ENCODE measurements at places on chromosomes 4 and X.

- no peak for DNase-seq
These were observed 12.8 kb upstream of the LIMCH1 start for GRCh38 chr4:41525129-41525528.

DNA sequence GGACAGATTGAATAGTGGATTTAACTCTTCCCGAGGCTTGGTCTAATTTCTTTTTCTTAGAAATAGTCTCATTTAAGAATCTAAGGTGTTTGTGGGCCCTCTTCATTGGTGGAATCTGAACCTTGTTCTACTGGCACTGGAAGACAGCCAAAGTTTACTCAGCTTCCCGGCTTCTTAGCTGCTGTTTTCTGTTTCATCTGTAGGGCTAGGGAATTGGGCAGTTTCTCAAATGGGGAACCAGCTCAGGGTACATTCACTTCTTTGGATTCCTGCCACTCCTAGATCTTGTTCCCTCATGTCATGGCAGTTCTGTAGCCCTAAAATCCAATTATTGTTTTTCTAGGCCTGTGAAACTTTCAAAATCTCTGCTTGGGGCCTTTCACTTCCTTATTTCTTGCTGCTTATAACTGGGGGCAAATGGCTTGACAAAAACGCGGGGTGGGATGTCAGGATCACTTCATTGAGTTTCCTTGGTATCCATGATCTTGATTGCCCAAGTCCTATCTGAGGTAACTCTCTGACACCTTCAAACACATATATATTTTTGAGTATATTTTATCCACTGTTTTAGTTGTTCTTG, 985.0 kb downstream of the C4orf33 start:
- no peak for DNase-seq

DNA sequence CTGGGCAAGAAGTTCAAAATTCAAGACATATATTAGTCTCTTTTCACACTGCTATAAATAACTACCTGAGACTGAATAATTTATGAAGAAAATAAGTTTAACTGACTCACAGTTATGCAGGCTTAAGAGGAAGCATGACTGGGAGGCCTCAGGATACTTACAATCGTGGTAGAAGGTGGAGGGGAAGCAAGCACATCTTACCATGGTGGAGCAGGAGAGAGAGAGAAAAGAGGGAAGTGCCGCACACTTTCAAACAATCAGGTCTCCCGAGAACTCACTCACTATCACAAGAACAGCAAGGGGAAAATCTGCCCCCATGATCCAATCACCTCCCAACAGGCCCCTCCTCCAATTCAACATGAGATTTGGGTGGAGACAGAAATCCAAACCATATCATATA, 273.3 kb upstream of the RASGEF1B start:
- no peak for DNase-seq

- peak; percentile 93 for DNase-seq
These were observed at the start of gene METAP1 for GRCh38 chr4:98995183-98996055. METAP1 (plus strand) TSS chr4:98995721; CDS start chr4:98995754, 33 bp downstream.

DNA sequence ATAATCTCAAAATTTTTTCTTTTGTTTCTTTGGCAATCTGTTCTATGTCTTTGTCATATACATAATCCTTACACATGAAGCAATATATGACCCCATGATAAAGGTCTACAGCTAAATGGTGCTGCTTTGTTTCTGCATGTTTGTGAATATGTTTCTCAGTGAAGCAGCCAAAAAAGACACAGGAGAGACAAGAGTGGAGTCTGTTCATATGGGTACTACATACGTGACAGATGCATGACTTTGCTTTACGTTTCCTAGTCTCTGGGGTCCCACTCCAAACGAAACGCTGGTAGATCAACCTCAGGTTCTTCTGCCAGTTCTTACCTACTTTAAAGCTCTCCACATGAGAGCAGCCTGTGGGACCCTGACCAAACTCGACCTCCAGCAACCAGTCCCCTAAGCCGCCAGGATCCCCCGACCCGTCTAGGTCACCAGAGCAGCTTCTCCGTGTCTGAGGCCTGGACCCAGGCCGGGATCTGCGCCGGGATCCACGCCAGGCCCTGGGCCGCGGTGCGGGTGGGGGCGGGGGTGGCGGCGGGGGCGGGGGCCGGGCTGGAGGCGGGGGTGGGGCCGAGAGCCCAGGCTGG, 1.5 kb downstream of the USP51 start:
- DNase-seq, result no peak

DNA sequence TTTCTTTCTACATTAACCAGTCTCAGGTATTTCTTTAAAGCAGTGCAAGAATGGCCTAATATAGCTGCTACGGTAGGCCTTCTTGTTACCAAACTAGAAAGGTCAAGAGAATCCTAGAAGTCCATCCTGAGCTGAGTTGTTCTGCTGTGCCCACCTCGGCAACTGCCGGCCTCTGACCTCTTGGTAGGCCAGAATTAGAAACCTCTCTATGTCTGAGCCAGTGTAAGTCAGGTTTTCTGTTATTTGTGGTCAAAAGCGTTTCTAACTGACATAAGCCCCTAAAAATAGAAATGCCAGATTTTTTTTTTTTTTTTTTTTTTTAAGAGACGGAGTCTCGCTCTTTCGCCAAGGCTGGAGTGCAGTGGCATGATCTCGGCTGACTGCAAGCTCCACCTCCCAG, 43.1 kb downstream of the SOWAHB start:
- DNase-seq, result no peak

DNA sequence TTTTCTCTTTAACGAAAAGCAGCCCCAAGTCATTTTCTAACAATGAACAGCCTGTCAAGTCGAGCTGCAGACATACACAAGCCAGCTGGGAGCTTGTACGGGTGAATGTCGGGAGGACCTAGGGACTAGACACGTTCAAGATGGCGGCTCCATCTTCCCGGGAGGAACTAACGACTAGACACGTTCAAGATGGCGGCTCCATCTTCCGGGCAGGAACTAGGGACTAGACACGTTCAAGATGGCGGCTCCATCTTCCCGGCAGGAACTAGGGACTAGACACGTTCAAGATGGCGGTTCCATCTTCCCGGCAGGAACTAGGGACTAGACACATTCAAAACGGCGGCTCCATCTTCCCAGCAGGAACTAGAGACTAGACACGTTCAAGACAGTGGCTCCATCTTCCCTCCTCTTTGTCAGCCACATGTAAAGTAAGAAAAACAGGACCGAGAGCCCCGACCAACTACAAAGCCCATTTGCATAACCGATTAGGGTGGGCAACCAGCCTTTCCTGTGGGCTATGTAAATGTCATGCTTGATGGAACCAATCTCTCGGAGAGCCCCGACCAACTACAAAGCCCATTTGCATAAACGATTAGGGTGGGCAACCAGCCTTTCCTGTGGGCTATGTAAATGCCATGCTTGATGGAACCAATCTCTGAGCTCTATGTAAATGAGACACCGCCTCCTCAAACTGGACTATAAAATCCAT, 175.5 kb downstream of the DHRSX start:
- peak; percentile 17 for DNase-seq

DNA sequence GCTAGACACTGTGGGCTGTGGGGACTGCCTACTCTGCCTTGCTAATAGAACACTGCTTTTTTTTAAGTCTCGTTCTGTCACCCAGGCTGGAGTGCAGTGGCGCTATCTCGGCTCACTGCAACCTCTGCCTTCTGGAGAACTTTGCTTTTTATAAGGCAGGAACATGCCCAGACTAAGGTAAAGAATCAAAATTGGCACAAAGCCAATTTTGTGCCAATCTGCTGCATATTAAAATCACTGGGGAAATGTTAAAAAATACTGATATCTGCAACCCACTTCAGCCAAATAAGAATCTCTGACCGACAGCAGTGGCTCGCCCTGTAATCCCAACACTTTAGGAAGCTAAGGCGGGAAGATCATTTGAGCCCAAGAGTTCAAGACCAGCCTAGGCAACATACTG, 36.5 kb upstream of the CEP135 start:
- DNase-seq, result no peak

- peak; percentile 23 for DNase-seq
These were observed 108.3 kb upstream of the CAMK2D start for GRCh38 chr4:113869743-113870375.

- no peak for DNase-seq
These were observed 145.6 kb downstream of the SMIM20 start for GRCh38 chr4:26059391-26060154.

DNA sequence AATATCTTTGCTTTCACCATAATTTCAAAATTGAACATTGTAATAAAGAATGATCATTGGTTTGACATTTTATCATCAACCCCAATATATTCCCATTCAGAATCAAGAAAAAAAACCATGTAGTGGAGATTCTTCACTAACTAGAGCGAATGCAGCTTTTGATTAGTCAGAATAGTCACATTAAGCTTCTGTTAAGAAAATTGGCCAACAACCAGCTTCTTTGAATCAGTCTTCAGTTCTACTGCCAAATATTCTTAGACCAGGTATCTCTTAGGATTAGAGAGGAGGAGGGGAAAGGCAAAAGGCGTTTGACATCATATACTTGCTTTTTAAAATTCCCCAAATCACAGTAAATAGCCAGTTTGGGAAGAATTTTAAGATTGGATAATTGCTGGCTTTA, 22.2 kb upstream of the TBC1D8B start:
- no peak for DNase-seq

- DNase-seq, result no peak
These were observed 19.3 kb upstream of the SORBS2 start for GRCh38 chr4:185831125-185831815.

DNA sequence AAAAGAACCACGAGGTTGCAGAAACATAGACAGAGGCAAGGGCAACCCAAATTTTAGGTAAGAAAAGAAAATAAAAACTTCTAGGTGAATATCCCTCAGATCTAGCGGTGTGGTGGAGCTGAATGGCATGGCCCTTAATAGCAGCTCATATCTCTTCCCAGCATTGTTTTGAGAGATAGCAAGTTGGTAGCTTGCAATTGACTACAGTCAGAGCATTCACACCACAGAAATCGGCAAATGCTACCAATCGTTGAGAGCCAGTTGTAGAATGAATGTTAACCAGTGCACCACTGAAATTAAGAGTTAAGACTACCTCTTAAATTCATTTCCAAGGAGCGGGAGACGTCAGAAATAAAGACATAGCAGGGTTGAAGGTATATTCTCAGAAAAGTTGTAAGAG, 184.0 kb upstream of the KIT start:
- DNase-seq, result no peak

DNA sequence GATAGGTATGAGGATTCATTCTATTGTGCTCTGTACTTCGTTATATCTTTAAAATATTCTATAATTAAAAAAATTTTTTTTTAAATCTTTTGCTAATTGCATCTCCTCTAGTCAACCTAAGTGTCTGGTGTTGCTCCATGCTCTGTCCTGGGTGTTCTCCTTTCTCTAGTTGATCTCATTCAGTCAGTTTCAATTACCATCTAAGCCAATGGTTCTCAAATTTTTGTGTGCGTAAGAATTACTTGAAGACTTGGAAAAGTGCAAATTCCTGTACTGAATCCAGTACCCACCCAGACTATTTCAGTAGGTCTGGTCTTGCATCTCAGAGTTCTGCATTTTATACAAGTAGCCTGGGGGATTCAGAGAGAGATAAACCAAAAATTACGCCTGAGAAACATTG, 6.7 kb downstream of the TMPRSS11D start:
- no peak for DNase-seq

GRCh38 chr4:186693159-186693815, 30.4 kb downstream of the FAT1 start:
- DNase-seq, result no peak

- no peak for DNase-seq
These were observed 2.8 kb upstream of the PCDH7 start for GRCh38 chr4:30717208-30718020.

DNA sequence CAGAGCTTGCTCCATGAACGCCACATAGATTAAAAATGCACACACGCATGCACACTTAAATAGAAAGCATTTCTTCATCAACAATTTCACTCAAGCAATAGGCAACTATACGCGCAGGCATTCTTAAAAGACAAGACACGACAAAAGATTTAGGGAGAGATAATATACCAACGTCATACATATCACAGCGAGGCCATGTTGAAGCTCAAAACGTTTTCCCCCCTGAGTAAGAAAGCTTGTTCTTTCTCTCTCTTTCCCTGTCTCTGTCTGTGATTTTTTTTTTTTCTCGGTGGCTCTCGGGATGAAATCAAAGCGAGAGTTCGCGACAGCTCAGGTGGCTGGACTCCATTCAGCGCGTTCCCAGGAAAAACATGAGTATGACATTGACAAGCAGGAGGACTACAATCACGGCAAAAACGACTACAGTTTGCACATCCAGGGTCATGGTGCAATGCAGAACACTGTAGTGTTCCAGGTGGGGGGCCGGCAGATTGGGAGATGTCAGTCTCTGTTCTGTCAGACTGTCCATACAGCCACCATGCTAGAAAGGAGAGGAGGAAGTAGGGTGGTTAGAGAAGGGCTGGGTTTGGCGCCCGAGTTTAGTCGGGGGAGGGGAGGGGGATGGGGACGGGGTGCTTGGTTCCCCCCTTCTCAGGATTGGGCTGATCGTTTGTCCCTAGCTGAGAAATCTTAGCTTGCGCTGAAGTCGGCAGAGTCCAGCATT, 30.7 kb downstream of the ARHGEF9 start:
- DNase-seq, result peak; percentile 4

Data from activated gamma-delta T cell treated with anti-CD3 and anti-CD28 coated beads, Interleukin-2, amount 50 U/mL, for 16 hours (primary cell).